HS-27A (cell line): ENCODE measurements at places on chromosomes 11 and 22.
A peak's percentile ranks its signal among the peaks of the same experiment; 100 is the strongest.

- DNase-seq: no peak
Measured at GRCh38 chr22:28014211-28015045, 95.4 kb upstream of the PITPNB start.

- DNase-seq: no peak
Measured at GRCh38 chr11:74949753-74950137, 679 bp downstream of the SPCS2 start.

DNA sequence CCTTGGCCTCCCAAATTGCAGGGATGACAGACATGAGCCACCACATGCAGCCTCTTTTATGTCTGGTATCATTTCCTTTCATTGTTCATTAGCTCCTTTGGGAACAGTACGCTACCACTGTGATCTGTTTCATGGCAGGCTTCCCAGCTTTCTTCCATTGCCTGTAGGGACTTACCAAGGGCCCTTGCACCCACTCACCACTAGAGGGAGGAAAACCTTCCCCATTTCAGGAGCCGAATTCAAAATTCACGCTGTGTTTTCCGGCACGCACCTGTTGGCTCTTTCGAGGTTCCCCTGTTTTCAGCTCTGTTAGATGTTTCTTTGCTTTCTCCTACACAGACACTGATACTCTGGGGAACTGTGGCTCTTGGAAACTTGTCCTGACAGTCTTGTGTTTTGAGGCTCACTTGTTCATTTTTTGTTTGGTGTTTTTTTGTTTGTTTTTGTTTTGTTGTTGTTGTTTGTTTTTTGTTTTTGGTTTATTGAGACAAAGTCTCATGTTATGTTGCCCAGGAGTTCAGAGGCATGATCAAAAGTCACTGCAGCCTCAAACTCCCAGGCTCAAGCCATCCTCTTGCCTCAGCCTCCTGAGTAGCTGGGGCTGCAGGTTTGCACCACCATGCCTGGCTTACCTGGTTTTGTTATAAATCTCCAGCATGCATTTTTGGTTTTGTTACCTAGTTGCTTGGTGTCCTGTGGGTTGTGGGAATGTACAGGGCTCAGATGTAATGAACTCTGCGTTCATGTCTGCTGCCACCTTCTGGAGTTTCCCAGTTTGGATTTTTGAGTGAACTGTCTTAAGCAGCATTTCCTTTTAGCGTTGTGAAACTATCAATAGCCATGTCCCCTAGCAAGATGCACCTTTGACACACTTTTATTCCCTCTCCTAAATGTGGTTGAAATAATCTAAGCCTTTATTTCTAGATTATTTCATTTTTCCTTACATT is 2.3 kb downstream of the KRTAP5-11 start:
- DNase-seq: peak; percentile 9

GRCh38 chr11:16977994-16978315 is 36.3 kb downstream of the PLEKHA7 start:
- DNase-seq: no peak

- no peak for DNase-seq
Measured at GRCh38 chr11:113951537-113951936, 23.4 kb upstream of the HTR3A start.

DNA sequence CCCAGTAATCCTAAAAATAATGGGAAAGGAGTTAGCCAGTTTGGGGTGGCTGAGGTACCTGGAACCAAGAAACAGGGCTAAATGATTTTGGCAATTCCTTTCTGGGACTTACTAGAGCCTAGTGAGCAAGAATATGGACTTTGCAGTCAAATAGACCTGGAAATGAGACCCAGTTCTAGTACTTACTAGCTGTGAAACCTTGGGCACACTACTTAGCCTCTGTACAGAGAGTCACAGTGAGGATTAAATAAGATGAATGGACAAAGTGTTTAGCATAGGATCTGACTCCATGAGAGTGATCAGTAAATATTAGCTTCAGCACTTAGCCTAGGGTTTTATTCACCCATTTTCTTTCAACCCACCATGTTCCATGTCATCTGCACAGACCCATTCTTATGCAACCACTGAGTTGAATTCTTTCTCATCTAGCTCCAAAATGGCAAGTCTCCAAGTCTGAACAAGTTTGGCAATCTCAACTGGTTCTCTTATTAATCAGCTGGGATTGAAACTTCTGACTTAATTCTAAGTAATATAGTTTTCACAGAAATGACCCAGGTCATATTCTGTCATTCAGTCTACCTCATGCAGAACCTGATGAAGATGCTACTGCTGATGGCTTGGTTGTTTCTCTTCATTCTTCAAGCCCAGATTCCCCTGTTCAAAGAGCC is 15.0 kb upstream of the SORL1 start:
- DNase-seq: no peak

- peak; percentile 97 for DNase-seq
Measured at GRCh38 chr11:1153951-1154493, 3.7 kb upstream of the MUC5AC start.

- DNase-seq: peak; percentile 56
Measured at GRCh38 chr11:26028393-26028911, 303.5 kb upstream of the ANO3 start.

GRCh38 chr11:70207531-70208131 is 4.5 kb downstream of the FADD start:
- DNase-seq: no peak

- no peak for DNase-seq
Measured at GRCh38 chr11:22938691-22939090, 78.4 kb upstream of the CCDC179 start.

- DNase-seq: no peak
Measured at GRCh38 chr11:44994753-44995152, 44.1 kb upstream of the TP53I11 start.

- no peak for DNase-seq
Measured at GRCh38 chr11:134345237-134345550, 13.4 kb downstream of the GLB1L2 start.

GRCh38 chr11:33362051-33362910 is 105.1 kb downstream of the HIPK3 start:
- DNase-seq: no peak

GRCh38 chr11:130001461-130002351 is 929 bp downstream of the PRDM10 start:
- no peak for DNase-seq

DNA sequence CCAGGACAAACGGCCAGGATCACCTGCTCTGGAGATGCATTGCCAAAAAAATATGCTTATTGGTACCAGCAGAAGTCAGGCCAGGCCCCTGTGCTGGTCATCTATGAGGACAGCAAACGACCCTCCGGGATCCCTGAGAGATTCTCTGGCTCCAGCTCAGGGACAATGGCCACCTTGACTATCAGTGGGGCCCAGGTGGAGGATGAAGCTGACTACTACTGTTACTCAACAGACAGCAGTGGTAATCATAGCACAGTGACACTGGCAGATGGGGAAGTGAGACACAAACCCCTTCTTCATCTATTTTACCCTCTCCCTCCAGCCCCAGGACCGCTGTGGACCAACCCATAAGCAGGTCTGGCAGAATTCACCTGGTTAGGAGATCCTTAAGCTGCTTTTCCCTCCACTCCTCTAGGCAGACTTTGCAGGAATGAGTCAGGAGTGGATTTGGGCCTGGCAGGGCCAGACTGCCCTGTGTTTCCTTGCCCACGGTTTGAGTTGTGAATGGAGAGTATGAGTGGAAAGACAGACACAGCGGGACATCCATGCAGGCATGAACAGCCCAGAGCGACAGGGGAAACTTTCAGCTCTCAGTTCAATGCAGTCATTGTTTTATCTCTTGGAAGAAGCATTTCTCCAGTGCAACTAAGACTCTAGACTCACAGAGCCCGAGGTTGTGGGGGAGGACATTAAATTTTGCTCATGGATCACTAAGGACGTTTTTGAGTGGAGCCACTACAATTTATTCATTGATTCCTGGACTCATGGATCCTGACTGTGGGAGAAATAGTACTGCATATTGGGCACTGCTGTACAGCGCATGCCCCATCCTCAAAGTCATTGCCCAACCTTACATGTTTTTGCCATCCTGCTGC is 75.3 kb upstream of the IGLL5 start:
- DNase-seq: no peak
